ENCODE measurements at places on chromosomes 5 and 9.

DNA sequence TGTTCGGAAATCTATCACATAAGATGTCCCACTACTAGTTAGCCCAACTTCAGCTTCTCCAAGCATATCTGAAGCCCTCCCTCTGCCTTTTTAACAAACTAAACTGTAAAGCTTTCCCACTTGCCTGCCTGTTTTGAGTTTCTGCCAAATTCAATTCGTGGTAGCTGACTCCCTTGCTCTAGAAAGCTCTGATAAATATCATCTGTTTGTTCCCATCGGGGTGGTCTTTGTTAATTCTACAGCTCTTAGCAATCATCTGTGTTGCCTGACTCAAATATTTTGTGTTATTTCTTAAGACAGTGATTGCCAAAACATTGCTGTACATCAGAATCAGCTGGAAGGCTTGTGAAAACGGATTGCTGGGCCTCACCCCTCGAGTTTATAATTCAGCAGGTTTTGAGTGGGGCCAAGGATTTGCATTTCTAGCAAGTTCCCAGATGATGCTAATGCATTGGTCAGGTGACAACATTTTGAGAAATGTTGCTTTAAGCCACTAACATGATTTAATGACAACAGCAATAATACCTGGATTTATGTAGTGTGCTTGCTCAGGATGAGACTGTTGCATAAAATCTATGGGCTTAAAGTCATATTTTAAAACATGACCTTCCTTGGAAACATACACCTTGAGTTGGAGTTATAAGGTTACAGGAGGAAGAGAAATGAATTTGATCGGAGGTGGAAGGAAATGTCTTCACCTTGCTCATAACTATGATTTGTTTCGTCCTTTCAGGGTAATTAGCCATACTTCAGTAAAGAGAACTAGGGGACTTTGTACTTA, 631.9 kb downstream of the PSAT1 start:
- no peak for DNase-seq

GRCh38 chr5:42848545-42848944, 36.9 kb upstream of the SELENOP start:
- DNase-seq: no peak

GRCh38 chr5:116672203-116672602, 97.6 kb upstream of the SEMA6A start:
- DNase-seq: no peak

GRCh38 chr9:129946246-129946995, 96.6 kb downstream of the FNBP1 start:
- DNase-seq: no peak

- no peak for DNase-seq
These were observed 31.2 kb upstream of the CXCL14 start for GRCh38 chr5:135609981-135610380.

DNA sequence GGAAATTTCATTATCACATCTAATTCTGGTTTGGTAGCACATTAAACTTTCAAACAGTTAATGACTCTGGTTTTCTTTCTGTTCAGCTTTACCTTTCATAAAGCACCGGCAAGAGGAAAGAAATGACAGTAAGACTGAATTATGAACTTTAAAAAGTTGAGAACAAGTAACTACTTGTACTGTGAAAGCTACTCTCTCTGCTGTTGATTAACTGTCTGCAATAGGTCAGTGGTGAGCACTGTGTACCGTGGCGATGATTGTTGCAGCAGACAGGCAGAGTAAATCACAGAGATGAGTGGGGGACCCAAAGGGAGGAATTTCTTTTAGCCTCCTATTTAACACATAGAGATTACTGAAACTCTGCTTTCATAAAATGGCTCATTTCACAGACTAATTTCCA, 74.0 kb upstream of the MEF2C start:
- DNase-seq: no peak

- DNase-seq: no peak
These were observed 29.3 kb downstream of the RNF20 start for GRCh38 chr9:101562966-101563365.

DNA sequence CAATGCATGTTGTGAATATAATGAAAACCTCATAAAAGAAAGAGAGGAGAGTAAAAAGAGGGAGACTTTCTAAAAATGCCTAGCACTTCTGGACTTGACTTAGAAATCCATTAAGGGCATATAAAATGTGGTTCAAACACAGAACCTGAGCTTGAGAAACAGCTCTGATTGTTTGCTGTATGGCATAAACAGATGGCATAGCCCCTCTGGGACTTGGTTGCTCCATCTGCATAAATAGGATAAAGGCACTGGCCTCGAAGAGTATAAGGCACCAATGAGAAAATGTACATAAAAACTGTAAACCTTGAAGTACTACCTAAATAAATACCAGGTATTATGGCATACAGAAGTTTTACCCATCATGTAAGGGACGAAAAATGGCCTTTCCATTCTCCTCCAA, 23.8 kb downstream of the MRPS27 start:
- DNase-seq: no peak

GRCh38 chr5:135457424-135458071, 5.4 kb upstream of the TIFAB start:
- peak; percentile 15 for DNase-seq

- no peak for DNase-seq
These were observed 2.0 kb downstream of the MYO10 start for GRCh38 chr5:16934123-16934522.

DNA sequence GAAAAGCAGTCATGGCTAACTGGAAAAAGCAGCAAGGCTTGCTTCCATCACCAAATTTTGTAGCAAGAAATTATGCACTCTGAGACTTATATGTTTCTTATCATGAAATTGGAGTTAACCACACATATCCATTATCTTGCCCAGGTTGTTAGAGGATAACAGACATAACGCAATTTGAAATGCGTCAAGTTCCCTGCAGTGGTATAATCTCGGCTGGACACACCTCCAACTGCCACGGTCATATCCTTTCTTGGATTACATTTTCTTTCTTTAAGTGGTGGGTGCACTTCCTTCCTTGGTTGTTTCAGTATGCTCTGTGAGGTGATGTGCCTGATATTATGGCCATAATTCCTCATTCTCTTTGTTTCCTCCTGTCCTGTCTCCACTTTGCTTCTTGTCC, 695.0 kb upstream of the DMAC1 start:
- no peak for DNase-seq

DNA sequence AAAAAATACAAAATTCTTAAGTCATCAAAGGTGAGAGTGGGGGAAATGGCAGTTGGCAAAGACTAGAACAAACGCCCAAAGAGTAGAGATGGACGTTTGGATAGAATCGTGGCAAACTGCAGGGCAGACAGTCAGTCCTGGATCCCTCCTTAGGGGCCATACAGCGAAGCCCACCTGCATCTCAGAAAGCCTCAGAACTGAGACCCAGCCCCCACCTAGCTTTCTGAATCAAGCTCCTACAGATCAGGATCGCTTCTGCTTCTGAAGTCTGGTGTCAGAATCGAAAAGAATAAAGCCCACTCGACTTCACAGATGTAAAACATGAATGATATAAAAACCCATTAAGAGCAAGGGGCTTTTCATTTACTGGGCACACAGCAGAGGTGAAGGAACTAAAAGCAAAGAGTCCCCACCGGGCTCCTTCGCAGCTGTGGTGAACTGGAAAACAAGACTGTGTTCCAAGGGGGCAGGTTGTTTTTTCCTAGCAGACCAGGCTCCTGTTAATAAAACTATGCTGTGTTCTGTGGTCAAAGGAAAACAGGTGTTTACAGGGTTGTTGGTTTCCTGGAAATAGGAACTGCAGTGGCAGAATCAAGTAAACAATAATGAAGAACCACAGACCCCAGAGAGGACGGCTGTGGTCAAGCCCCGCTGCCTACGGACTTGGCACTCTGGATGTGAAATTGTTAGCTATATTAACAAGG, 91.8 kb downstream of the TLE1 start:
- DNase-seq: no peak

All from stimulated activated CD8-positive, alpha-beta memory T cell treated with anti-CD3 and anti-CD28 coated beads, Interleukin-4, amount 100 ng/mL, for 1 hour (primary cell).